ENCODE measurements at places on chromosomes 13 and 19. TPM values are rescaled to one million over a fixed set of nuclear protein-coding genes. Genes with fewer than 3 reads are reported as not detected.

- no peak for DNase-seq
Measured at GRCh38 chr19:56348289-56348877, 33.7 kb upstream of the ZSCAN5A start.

GRCh38 chr19:42030645-42031440, 36.8 kb upstream of the ATP1A3 start:
- DNase-seq: peak; percentile 64

Gene ZNF709
- polyA plus RNA-seq: 2.5 TPM

Gene GGN
- 0.61 TPM for polyA plus RNA-seq

DNA sequence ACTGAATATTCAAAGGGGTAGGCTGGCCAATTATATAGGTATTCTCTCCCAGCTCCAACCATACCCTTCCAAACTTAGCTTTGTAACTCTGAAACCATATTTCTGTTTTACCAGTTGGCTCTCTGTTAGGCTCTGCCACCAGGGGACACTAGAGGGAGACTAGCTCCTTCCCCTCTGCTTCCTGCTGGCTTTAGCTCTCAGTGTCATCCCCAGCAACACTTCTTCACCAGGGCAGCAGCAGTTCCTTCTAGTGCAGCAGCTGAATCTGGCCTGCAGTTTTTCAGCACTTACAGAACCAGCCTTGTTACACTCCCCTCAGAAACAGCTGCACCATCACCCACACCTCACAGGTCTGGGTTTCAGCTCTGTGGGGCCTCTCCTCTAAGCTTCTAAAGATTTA, 51.0 kb upstream of the DOCK9 start:
- DNase-seq: no peak

Gene ZNF610
- 4.1 TPM for polyA plus RNA-seq

Gene IZUMO2
- polyA plus RNA-seq: not detected

DNA sequence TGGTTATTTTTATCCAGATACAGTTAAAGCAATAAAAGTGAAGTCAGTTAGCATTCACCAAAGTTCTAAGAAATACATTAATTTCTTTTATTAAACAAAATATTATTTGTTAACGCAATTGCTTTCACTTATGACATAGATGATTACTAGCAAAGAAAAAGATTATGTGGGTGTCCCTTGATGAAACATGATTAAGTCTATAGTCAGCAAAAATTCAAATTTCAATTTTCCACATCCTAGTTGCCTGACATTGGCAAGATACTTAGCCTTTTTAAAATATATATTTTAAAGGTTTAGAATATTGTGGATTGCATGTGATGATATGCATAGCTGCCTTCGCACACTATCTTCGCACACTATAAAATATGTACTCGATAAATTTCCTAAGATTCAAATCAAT, 1780.5 kb upstream of the MIR17HG start:
- DNase-seq: no peak

Data from muscle of leg (tissue), 16 donors.